ENCODE measurements at places on chromosomes 1 and 21. TPM values are rescaled to one million over a fixed set of nuclear protein-coding genes. Genes with fewer than 3 reads are reported as not detected.

The OR2L2 gene
- not detected for total RNA-seq

- DNase-seq, result no peak
Observed at GRCh38 chr21:41666641-41667081, 100.2 kb downstream of the RIPK4 start.

The OR2T33 gene
- total RNA-seq, result not detected

DNA sequence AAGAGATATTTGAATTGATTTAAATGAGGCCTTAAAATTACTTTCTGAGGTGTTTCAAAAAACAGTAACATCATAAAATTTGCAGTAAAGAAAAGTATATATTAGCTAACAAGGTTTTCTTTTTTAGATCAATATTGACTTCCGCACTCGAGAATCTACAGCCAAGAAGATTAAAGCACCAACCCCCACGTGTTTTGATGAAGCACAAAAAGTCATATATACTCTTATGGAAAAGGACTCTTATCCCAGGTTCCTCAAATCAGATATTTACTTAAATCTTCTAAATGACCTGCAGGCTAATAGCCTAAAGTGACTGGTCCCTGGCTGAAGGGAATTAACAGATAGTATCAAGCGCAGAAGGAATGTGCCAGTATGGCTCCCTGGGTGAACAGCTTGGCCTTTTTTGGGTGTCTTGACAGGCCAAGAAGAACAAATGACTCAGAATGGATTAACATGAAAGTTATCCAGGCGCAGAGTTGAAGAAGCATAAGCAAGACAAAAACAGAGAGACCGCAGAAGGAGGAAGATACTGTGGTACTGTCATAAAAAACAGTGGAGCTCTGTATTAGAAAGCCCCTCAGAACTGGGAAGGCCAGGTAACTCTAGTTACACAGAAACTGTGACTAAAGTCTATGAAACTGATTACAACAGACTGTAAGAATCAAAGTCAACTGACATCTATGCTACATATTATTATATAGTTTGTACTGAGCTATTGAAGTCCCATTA is 3.6 kb downstream of the RGS1 start:
- DNase-seq, result no peak

- DNase-seq, result no peak
Observed at GRCh38 chr1:90452491-90452890, 264.6 kb downstream of the BARHL2 start.

DNA sequence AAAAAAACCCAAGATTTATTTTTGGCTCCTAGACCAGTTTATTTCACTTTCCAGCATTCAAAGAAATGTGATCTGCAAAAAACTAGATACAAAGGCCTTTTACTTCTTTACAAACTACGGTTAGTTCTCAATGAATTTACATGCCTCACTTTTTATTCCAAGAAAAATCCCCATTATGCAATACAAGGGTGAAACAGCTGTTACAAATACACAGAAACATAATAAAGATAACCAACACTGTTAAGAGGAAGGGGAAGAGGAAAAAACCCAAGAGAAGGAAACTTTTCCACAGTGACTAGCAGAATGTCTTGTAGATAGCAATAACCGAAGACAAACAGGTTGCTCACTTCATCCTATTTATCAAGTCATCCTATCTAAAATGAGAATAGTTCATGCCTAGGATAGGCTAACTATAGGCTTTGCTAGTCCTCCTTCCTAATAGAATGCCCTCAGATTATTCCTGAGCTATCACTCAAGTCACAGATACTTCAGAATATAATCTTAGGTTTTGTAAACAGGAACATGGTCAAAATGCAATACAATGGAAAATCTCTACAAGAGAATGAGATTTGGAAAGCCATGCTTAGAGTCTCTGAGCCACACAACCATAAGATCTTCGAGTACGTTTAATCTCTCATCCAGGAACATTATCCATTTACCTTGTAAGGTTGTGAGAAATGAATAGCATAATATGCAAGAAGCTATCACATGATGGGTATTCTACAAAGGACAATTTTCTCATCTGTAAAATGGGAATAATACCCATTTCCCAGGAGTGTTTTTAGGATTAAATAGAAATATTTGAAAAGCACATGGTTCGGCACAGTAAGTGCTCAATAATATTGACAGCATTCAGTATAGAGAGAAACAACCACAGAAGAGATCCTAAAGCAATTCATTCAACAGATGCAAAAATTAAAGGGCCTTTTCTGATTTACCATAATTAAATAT is 5.4 kb downstream of the PNRC2 start:
- DNase-seq, result no peak

GRCh38 chr1:157700305-157700704 is 264 bp downstream of the FCRL3 start:
- no peak for DNase-seq

- no peak for DNase-seq
Observed at GRCh38 chr1:51669816-51670215, 52.9 kb downstream of the OSBPL9 start.

- DNase-seq, result no peak
Observed at GRCh38 chr1:200337831-200338230, 72.0 kb downstream of the ZNF281 start.
